Spleen (tissue), 13 donors: ENCODE measurements at places on chromosomes 12 and 14. TPM values are rescaled to one million over a fixed set of nuclear protein-coding genes. Genes with fewer than 3 reads are reported as not detected.
A peak's percentile ranks its signal among the peaks of the same experiment; 100 is the strongest.

Gene ARID2
- total RNA-seq: 44.0 TPM

Gene KRT77
- total RNA-seq: not detected

Gene DENND5B
- total RNA-seq: 24.4 TPM

Gene RPGRIP1
- total RNA-seq: 0.80 TPM

Gene MANSC1
- 15.9 TPM for total RNA-seq

Gene NINJ2
- total RNA-seq: 10.1 TPM

Gene GOLT1B
- total RNA-seq: 30.2 TPM

Gene P2RX7
- total RNA-seq: 10.6 TPM

Gene KRT73
- total RNA-seq: 0.59 TPM

Gene SLC22A17
- total RNA-seq: 7.5 TPM

Gene GPRC5D
- 1.4 TPM for total RNA-seq

Gene MMP14
- 57.6 TPM for total RNA-seq

Gene PRB2
- not detected for total RNA-seq

Gene RNASE3
- 2.4 TPM for total RNA-seq

Gene SSTR1
- total RNA-seq: 0.83 TPM

Gene DCD
- not detected for total RNA-seq

DNA sequence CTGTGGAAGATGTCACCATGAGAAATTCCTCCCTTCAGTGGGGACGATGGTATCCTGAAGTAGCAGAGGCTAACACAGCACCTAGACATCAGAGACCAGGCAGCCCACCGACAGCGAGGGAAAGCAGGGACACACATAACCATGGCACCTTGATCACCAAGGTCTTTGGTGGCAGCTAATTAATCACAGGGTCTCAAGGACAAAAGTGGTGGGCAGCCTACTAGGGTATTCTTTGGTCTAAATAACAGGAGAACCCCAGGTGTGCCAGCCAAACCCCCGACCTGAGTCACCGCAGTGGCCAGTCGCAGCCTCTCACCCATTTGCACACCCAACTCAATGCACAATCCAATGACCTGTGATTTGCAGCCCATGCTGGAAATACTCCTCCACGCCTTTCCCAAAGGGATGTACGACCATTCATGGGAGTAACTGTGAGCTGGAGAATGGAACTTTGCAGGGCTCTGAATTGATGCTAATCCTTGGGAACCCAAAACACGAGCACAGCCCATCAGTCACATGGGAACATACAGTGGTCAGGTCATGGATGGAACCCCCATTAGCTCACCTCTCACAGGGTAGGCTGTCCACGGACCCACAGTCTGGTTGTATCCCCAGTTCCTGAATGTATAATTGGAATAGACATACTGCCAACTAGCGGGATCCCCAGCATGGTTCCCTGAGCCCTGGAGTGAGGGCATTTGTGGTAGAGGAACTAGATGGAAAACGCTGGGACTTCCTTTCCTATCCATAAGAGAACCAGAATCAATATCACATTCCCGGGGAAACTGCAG lies 58.7 kb upstream of the C14orf180 start:
- no peak for DNase-seq

- no peak for DNase-seq
Observed at GRCh38 chr12:111850526-111850925, 8.5 kb downstream of the MAPKAPK5 start.

DNA sequence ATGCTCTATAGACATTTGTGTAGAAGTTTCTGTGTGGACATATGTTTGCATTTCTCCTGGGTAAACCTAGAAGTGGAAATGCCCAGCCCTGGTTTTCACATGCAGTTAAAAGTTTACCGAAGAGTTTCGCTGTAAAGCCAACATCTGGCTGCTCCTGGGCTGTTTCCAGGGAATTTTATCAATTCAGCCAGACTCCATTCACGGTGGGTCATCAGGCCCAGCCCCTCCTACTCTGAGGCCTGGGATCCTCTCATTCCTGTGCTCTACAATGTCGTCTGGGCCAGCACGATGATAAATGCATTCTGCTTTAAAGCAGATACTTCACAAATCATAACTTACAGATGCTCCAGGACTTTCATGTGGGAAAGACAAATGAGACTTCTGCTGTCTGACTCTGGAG lies 7.1 kb downstream of the NUAK1 start:
- no peak for DNase-seq

- no peak for DNase-seq
Observed at GRCh38 chr12:53603804-53604203, 22.4 kb downstream of the ATF7 start.

DNA sequence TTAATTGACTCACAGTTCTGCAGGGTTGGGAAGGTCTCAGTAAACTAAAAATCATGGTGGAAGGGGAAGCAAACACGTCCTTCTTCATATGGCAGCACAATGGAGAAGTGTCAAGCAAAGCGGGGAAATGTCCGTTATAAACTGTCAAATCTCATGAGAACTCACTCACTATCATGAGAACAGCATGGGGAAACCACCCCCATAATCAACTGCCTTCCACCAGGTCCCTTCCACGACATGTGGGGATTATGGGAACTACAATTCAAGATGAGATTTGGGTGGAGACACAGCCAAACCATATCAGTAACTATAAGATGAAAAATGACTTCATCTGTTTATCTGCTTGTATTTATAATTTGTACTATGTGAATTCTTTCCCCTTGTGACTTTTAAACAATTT lies 577.6 kb upstream of the MDGA2 start:
- DNase-seq: no peak

- DNase-seq: no peak
Observed at GRCh38 chr12:89477633-89478279, 46.8 kb downstream of the GALNT4 start.

- no peak for DNase-seq
Observed at GRCh38 chr14:62123961-62124360, 361.7 kb downstream of the SNAPC1 start.

- no peak for DNase-seq
Observed at GRCh38 chr12:38456537-38457120, 140.1 kb downstream of the ALG10B start.

DNA sequence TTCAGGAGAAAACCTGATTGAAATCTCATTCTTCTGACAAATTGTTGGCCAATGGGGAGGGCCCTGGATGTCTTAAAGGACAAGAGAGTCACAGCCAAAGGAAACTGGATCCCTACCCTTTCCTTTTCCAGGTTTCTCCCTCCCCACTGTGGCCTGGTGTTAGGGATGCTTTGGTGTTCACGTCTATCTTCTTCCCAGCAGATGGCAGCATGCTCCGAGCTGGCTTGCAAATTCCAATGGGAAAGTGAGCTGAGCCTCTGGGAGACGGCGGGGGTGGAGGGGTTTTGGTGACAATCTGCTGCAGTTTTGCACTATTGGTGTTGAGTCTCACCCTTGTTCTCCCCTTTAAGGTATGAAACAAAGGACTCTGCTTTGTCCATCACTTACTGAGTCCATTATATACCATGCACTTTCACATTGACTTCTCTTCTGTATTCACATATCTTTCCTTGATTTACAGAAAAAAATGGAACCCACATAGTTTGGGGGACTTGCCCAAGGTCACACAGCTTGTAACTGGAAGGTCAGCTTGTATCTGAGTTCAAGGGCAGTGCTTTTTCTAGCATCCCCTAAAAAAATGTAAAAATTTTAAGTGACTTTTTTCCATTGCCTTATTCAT lies 39.3 kb downstream of the CCDC177 start:
- no peak for DNase-seq

- DNase-seq: no peak
Observed at GRCh38 chr12:127035011-127035879, 1231.7 kb upstream of the TMEM132C start.

DNA sequence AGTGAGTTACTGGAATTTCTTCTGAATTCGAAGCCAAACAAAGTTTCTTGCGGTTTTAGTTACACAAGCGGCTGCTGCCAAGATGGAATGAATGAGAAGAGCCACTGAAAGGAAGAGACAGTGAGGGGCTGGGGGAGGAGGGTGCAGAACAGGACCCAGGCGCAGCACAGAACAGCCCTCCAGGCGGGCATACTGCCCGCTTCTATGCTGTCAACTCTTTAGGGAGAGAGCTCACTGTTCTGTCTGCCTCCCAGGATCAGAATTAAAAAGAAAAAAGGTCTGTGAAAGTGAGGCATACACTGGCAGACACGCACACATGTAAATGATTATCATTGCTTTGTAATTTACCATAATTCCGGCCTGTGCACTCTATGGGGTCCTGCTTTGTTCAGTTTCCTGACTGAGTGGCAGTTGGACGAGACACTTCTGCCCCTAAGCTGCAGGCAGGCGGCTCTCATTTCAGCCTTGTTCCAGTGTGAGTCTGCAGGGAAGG lies 231.6 kb downstream of the CACNA1C start:
- DNase-seq: peak; percentile 37

GRCh38 chr12:12755923-12756322 lies 29.5 kb upstream of the APOLD1 start:
- DNase-seq: no peak

DNA sequence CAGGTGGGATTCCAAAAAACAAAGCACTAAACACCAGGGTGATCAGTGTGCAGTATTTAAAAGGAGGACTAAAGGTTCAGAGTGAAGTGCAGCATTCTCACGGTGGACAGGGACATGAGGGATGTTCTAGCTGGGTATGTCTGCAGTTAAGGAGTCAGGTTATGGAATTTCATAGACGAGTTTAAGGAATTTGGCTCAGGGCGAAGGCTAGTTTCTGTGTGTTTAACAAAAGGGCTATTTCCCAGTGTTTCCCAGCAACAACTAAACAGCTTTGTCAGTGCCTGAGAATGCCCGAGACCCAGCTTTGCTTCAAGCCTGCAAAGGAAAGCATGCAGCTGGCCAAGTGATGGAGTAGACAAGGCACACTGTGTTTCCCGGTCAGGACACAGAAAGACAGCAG lies 7.0 kb downstream of the KRT1 start:
- no peak for DNase-seq

GRCh38 chr12:65612440-65612839 lies 211.8 kb upstream of the HMGA2 start:
- DNase-seq: no peak

- DNase-seq: peak; percentile 89
Observed at GRCh38 chr14:105530285-105531087, 4.1 kb downstream of the TMEM121 start.

DNA sequence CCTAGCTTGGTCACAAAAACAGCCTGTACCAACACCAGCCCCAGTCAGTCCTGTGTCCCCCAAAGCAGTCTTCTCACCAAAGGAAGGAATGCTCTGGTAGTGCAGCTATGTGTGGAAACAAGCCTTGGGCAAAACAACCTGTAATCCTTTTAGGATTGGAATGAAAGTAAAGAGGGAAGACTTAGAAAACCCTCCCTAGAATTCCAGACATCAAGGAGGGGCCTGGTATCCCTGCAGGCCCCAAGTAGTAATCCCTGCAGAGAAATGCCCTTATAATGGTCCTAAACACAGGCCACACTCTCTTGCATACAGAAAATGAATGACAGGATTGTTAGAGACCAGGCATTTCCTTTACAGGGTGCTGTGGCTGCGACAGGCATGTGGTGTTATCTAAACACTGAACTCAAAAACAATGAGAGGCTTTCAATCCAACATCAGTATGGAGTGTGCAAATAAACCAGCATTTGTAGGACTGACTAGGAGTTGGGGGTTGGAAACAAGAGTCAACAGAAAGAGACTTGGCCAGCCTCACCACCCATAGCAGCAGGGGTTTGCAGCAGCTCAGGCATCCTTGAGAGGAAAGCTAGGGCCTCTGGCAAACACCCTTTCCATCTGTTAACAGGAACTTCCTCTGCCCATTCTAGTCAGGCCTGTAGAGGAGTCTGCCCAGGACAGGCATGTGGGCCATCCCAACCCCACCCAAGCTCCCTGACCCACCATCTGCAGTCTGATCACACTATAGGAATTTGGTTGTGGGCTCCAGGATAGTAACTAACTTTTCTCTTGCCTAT lies 59.1 kb downstream of the DCAF5 start:
- DNase-seq: no peak

- DNase-seq: no peak
Observed at GRCh38 chr12:38502415-38502814, 185.8 kb downstream of the ALG10B start.

GRCh38 chr12:31518680-31519227 lies 72.2 kb downstream of the DENND5B start:
- no peak for DNase-seq

- no peak for DNase-seq
Observed at GRCh38 chr14:25067600-25067999, 17.7 kb upstream of the STXBP6 start.

- DNase-seq: peak; percentile 91
Observed at GRCh38 chr14:100237735-100238418, 1.1 kb upstream of the YY1 start.

DNA sequence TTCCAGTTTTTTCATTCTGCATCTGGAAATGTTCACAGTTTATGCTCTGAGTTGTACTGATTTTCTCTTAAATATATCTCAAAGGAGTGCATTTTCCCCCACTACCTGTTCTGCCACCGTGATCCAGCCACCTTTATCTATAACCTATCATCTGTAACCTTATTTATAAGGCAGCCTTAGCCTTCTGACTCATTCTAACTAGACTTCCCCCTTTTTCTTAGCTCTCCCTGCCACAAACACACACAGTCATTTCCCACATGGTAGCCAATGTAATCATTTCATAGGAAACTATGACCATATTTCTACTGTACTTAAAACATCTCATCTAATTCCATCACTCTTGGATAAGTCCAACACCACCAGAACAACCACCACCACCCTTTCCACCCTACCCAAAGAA lies 10.8 kb upstream of the GYS2 start:
- DNase-seq: no peak

GRCh38 chr12:49618576-49618975 lies 4.8 kb upstream of the PRPF40B start:
- DNase-seq: no peak

- DNase-seq: no peak
Observed at GRCh38 chr12:30021051-30021833, 237.5 kb upstream of the TMTC1 start.

- no peak for DNase-seq
Observed at GRCh38 chr12:27277846-27278260, 33.8 kb downstream of the STK38L start.
